ENCODE measurements at places on chromosomes 4 and X.

DNA sequence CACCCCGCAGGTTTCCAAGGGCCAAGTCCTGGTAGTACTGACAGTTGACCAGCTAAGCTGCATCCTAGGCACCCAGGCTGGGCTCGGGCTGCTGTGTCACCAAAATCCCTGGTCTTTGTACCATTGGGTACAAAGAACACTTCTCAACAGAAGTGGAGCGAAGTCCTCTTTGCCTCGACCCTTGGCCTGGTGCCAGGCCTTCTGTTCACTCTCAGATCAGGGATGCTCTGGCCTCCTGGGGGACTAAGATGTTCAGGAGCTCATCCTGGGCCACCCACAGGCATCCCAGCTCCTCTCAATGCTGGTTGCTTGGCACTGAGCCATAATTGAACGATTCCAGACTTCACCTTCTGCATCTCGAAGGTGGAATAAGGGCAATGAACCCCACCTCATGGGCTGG is 13.8 kb upstream of the SLC2A9 start:
- no peak for DNase-seq

- DNase-seq = no peak
These were observed 51.2 kb downstream of the DCUN1D4 start for GRCh38 chr4:51894059-51894645.

GRCh38 chr4:174357321-174357720 is 73.6 kb downstream of the CEP44 start:
- DNase-seq = no peak

DNA sequence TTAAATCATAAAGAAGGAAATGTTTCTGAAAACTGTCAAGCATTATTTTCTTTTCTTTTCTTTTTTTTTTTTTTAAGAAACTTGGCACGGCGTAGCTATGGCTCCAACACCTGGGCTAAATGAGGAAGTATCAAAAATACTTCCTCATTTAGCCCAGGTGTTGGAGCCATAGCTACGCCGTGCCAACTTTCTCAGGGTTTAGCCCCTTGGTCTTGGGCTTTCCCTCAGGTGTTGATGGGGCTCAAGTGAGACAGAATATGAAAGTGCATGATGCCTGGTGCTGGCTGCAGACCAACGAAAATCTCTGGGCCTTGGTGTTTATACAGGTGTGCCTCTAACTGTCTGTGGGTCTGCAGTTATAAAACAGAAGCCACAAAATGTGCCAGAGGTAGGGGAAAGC is 132.7 kb downstream of the ARHGAP24 start:
- DNase-seq = no peak

GRCh38 chr4:152132776-152133175 is 372.0 kb upstream of the GATB start:
- no peak for DNase-seq
